ENCODE measurements at places on chromosomes 16 and 17.
A peak's percentile ranks its signal among the peaks of the same experiment; 100 is the strongest.

- DNase-seq = no peak
Measured at GRCh38 chr16:72569677-72570076, 397.7 kb upstream of the PMFBP1 start.

- peak; percentile 36 for DNase-seq
Measured at GRCh38 chr16:85616607-85617321, 3.6 kb downstream of the GSE1 start.

DNA sequence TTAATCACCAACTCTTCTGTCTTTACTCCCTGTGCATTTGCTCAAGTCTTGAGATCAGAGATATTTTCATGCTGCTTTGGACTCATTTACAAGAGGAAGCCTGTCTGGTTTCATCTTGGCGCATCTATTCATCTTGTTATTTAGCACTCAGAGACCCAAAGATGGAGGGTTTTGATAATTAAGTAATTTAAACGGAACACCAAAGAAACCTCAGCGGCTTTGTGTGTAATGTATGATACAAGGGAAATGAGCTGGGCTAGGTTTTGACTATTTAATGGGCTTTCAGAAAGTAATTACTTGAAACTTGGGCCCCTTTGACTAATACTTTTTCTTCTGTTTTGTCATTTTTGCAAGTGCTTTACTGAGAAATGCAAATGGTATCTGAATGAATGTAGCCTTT, 66.2 kb upstream of the CACNG3 start:
- no peak for DNase-seq

GRCh38 chr17:56681561-56682266, 88.2 kb downstream of the NOG start:
- peak; percentile 28 for DNase-seq

GRCh38 chr16:77271532-77272426, 72.6 kb downstream of the SYCE1L start:
- no peak for DNase-seq

- no peak for DNase-seq
Measured at GRCh38 chr17:59778996-59779395, 71.5 kb downstream of the VMP1 start.

DNA sequence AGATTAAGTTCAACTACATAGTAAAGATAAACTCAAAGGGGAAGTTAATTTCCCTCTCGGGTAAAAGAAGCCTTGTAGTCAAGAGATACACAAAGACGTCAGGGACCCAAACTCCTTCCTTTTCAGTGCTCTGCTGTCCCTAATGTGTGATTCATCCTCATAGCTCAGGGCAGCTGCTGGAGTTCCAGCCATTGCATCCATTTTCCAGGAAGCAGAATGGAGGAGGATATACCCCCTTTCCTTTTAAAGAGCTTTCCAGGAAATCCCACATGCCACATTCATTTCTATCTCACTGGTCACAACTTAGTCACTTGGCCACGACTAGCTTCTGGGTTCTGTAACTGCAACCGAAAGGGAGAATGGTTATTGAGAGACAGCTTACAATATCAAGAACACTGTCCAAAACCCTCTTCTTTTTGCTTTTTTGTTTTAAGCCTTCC, 95.3 kb downstream of the SOCS1 start:
- no peak for DNase-seq

GRCh38 chr16:89330177-89330856, 112.8 kb downstream of the ZNF778 start:
- DNase-seq = peak; percentile 73

GRCh38 chr17:63647936-63648335, 25.7 kb downstream of the MAP3K3 start:
- DNase-seq = no peak

DNA sequence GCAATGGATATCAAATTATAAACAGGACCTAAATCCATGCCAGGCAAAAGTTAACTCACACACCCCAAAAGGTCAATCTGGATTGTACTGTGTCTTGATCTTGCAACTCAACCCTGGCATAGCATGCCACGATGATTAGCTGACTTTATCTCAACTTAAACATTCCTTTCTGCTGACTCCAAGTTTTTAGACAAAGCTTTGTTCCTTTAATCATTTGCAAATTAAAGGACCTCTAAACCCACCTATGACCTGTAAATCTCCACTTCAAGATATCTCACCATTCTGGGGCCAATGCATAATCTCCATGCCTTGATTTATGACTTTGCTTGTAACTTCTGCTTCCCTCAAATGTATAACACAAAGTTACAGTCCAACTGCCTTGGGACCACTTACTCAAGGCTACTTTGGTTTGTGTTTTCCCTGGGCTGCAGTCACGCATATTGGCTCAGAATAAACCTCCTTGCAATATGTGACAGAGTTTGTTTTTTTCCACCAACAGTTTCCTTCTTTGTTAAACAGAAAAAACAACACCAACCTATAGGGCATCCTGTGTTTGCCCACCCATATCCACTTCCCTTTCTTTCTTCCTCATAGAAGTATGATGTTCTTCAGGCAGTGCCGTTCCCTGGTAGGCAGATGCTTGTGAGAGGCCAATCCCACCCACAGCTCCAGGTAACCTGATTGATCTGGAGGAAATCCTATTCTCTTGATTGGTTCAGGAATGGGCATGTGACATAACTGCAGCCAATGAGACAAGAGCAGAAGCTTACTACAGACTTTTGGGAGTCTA, 390.6 kb upstream of the ERCC4 start:
- no peak for DNase-seq

DNA sequence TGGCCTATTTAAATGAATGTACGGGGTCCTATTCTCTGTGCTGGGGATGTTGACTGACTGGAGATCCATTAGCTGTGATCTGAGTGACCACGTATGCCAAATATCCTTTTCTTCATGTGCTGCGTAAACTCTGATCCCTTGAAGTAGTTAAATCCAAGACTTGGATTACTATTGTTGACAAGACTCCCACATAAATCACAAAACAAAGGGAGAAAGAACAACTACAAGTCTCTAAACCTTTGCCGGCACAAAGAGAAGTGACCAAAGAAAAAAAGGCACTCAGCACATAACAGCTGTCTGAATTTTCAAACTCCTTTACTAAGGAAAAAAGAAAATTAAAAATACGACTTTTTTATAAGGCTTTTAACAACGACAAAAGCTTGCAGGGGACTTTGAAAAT, 559.9 kb upstream of the CDH8 start:
- no peak for DNase-seq

- DNase-seq = no peak
Measured at GRCh38 chr17:17235212-17236174, 1.5 kb downstream of the FLCN start.

DNA sequence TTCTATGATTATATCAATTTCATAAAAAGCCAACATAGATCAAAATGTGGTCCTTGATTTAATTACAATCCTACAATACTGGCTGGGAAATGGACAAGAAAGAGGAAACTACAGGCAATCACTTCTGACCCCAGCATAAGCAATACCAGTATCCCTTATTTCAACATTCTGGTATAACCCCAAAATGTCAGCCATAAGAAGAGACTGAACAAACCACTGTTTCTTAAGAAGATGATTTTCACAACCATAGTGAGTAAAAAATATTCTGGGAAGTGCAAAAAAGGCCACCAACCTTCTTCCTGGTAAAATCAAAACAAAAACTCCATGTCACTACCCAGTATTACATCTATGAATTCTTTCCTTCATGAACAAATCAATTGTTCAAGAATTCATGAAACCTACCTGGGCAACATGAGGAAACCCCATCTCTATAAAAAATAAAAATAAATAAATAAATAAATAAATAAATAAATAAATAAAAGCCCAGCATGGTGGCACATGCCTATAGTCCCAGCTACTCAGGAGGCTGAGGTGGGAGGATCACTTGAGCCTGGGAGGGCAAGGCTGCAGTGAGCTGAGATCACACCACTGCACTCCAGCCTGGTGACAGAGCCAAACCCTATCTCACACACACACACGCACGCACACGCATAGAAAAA, 7.5 kb downstream of the N4BP1 start:
- no peak for DNase-seq

DNA sequence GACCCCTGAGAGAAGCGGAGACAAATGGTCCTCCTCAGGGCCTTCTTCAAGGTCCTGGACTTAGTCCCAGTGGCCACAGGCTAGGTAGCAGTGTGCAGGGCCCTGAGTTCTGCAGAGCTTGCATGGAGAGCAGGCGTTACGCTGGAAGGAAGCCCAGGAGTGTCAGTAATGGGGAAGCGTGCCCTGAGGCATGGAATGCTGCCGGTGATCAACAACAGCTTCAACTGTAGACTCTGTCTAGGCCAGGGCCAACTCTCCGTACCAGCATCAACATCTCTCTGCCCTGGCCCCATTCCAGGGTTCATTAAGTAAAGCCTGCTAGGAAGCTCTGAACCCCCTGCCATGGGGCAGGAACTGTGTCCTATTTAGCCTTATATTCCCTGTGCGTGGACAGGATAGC, 568 bp upstream of the TNK1 start:
- DNase-seq = no peak
